ENCODE measurements at places on chromosomes 13 and 19. TPM values are rescaled to one million over a fixed set of nuclear protein-coding genes. Genes with fewer than 3 reads are reported as not detected.

Gene NUDT15
- 7.7 TPM for total RNA-seq

- peak; percentile 64 for DNase-seq
Measured at GRCh38 chr19:18278521-18279265, 2.7 kb downstream of the JUND start.

GRCh38 chr13:60509601-60510386 is 112.8 kb downstream of the TDRD3 start:
- no peak for DNase-seq

DNA sequence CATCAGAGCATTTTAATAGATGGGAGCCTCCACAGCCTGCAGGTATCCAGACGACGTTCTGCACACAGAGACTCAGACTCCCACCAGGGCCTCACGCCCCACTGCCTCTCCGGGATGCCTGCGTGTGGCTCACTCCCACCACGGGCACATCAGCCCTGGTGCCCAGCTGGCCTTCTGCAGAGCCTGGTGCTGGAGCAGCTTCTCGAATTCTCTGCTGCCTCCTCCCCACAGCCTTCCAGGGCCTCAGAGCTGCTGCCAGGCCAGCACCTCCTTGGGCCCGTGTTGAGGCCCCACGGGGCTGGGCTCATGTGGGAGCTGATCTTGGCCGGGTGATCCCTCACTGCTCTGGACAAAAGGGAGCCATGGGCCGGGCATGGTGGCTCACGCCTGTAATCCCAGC is 90.9 kb downstream of the KDM4B start:
- no peak for DNase-seq
